Activated naive CD4-positive, alpha-beta T cell treated with anti-CD3 and anti-CD28 coated beads, Interleukin-2, amount 50 U/mL, for 16 hours (primary cell): ENCODE measurements at places on chromosomes 1 and 21.

- no peak for DNase-seq
Observed at GRCh38 chr21:35256468-35256988, 207.4 kb upstream of the RUNX1 start.

- DNase-seq, result no peak
Observed at GRCh38 chr1:187960125-187960638, 1131.4 kb downstream of the PLA2G4A start.

- DNase-seq, result no peak
Observed at GRCh38 chr21:35333831-35334618, 284.9 kb upstream of the RUNX1 start.

DNA sequence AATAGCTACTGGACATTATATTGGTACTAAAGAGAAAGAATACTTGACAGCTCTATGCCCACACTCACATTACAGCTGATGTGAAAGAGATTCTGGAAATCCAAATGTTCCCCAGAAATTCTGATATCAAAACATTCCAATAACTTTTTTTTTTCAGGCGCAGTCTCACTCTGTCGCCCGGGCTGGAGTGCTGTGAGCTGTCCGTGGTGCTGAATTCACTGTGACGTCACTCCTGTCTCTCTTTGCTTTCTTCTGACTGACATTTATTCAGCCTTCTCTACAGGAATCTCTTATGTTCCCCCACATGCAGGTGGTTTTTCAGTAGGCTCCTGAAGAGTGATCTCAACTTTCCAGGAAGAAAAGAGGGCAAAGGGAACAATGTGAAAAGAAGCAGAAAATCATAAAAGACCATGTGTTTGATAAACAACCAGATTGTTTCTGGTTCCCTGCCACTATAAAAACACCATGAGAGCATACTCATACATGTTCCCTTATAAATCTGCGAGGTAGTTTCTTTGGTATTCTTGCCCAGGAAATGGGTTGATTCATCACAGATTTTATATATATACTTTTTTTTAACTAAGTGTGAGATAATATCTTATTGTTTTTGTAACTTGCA is 6.2 kb downstream of the S100A7A start:
- DNase-seq, result peak; percentile 60

GRCh38 chr1:10620776-10621175 is 146.0 kb downstream of the PEX14 start:
- no peak for DNase-seq

- no peak for DNase-seq
Observed at GRCh38 chr1:183339556-183340167, 78.5 kb downstream of the NMNAT2 start.
